CMK (cell line): ENCODE measurements at places on chromosomes 3 and 15.

DNA sequence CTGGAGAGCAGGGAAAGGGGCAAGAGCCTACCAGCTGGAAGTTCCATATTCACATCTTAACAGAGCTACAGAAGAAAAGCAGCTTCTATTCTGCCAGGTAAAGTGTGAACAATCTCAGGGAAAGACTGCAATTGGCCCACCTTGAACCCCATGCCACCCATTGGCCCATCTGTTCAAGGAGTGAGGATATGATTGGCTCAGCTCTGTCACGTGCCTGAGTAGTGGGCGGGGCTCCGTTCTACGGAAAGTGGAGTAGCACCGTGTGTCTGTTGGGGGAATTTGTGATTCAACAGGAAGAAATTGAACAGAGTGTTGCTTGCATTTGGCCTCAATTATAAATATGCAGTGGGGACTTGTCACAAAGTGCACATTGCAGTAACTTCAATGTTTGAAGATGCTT is 81.8 kb downstream of the MINAR1 start:
- DNase-seq: no peak

GRCh38 chr3:122102191-122102935 is 47.2 kb downstream of the CD86 start:
- no peak for DNase-seq

- DNase-seq: no peak
Measured at GRCh38 chr15:39216816-39217215, 364.1 kb upstream of the THBS1 start.

DNA sequence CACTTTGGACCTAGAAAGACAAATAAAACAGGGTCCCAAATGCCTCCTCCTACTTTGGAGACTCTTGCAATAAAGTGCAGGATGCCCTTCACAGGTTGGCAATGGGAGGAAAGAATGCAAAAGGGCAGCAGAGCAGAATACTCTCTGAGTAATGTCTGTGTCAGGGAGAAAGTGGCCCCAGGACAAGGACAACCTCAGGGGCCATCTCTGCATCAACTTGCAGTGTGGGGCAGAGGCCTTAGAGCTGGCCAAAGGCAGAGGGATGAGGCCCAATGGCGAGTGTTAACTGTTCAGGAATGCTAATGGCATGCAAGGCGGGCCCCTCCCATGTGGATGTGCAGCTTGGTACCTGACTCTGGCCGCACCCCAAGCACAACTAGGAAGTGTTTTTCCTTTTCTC is 8.4 kb downstream of the UPK1B start:
- DNase-seq: no peak

- DNase-seq: no peak
Measured at GRCh38 chr3:56904552-56905215, 102.9 kb upstream of the ARHGEF3 start.

DNA sequence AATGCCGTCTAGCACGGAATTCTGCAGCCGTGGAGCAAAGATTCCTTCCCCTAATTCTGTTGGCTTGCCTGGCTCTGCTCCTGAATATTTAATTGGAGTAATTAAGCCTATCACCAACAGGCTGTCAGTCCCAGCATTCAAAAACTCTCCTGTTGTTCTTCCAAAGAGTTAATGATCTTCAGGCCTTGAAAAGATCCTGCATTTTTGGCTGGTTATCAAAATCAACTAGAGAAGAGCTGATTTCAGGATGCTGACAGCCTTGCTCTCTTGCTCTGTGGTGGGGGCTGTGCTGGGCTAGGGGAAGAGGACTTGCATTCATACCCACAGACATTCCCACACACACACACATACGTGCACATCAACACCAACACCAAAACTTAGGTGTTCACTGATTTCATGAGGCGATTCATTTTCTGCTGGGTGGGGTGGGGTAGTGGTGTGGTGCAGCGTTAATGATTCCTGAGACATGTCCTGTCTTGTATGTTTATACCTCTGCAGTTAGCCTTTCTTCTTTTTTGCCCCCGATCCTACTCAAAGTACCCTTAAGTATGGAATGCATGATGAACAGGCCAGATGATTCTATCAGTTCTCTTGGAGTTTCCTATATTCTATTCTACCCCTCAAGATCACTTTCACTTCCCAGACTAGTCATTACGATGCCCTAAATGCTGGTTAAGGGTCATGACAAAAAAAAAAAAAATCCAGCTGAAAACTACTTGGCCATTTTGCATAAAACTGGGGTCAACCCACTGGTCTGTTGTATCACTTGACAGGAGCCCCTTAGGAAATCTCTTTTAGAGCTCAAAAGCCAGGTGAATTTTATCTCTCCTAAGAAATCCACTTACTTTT is 42.3 kb downstream of the CPN2 start:
- DNase-seq: no peak

DNA sequence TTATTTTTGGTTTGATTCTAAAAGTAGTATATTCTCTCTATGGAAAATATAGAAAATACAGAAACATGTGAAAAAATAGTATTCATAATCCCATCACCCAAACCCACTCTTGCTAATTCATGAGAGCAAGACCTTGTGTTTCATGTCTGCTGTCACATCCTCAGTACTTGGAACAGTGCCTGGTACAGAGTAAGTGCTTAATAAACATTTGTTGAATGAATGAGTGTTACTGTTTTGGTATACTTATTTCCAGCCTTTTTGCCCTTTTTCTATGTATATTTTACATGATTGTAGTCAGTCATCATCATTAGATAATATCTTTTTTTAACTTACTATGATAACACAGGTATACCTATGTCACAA is 59.3 kb downstream of the IL16 start:
- no peak for DNase-seq

GRCh38 chr3:194133661-194134230 is 2.2 kb upstream of the HES1 start:
- peak; percentile 15 for DNase-seq

DNA sequence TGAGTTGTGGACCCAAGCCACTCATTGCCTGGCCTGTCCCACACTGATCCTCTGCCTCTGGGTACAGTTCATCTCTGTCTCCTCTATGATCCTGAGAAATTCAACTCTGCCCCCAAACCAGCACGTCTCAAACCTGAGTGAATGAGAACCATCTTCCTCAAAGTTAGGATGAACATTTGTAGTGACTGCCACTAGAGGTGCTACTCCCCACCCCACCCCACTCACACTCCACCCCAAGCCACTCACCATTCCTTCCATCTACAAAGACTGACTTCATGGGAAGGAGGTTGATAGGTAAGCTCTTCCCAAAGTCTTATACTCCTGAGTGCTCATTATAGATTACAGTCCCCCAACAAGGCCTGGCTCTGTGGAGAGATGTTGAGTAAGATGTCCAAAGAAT is 43.8 kb downstream of the NEK10 start:
- no peak for DNase-seq

DNA sequence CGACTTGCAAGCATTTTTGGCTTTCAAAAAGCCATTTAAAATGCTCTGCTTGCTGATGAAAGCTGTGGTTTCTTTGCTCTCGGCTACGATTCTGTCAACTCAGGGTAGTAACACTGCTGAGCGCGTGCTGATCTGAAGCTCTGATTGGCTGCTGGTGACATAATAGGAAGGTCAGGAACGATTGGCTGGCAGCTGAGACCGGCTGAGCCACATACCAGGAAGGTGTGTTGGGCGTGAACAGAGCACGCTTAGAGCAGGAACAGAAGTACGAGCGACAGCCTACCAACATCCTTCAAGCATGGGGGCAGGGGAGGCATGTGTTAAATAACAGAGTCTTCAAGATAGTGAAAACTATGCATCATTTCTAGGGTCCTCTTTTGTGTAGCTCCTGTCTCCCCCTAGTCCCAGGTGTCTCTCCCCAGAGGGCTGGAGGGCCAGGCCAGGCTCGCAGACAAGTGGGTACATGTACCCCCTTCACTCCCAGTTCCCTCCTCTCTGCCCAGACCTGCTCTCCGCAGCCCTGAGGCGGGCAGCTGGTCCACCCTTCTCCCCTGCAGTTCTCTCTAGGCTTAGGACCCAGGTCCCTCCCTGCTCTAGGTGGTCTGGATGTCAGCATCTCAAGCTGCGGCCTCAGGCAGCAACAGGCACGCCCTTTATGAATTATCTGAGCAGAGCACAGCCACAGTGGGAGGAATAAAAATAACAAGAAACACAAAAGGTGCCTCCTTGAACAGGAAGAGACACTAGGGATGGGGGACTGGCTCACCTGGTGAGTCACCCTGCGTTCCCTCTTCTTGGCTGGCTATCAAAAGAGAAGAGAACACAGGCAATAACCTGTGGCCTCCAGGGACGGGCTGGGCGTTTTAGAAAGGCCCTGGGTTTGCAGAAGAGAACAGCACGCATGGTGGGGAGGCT is 76.0 kb downstream of the TAMM41 start:
- peak; percentile 37 for DNase-seq

GRCh38 chr3:110568246-110568645 is 503.4 kb upstream of the NECTIN3 start:
- no peak for DNase-seq

GRCh38 chr3:36428445-36428844 is 48.1 kb downstream of the STAC start:
- no peak for DNase-seq

DNA sequence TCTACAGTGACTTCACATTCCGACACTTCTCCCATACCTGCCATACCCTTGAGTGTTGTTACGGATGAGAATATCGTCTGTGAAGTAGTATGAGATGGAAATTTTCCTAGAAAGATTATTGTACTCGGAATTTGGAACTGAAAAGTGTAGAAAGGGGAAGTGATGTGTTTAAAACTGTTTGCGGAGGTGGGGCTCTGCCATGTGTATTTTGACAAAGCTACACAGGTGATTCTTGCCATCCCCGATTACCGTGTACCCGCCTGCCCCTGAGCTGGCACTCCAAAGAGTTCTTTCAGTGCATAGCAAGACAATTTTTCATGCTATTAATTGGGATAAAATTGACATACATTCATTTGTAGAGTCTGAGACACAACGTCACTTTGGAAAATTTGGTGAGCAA is 81.7 kb downstream of the OPA1 start:
- no peak for DNase-seq

- DNase-seq: no peak
Measured at GRCh38 chr3:114623420-114624046, 329.7 kb downstream of the TIGIT start.

GRCh38 chr3:178851564-178851963 is 220.0 kb downstream of the ZMAT3 start:
- DNase-seq: no peak

DNA sequence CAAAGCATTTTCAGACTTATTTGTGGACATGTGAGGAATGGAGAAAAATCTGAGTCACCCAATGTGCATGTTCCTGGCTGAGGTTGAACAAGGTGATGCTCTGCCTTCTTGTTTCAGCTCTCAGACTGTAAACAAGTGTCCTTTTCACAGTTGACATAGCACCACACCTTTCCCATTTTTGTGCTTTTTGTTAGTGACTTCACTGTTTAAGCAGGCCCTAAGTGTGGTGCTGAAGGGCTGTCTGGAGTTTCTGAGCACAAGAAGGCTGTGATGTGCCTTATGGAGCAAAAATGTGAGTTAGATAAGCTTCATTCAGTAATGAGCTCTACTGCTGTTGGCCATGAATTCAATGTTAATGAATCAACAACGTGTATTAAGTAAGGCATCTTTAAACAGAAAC is 20.4 kb downstream of the ABI3BP start:
- DNase-seq: no peak

DNA sequence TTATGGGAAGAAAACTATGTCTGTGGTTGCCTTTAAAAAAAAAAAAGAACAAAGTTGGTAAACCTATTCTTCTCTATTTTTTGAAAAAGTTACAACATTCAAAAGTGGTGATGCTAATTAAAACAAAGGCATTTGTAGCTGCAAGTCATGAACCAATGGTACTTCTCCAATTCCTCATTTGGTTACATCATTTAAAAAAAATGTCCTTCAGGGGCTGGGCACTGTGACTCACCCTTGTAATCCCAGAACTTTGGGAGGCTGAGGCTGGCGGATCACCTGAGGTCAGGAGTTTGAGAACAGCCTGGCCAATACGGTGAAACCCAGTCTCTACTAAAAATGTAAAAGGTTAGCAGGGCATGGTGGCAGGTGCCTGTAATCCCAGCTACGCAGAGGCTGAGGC is 574.6 kb downstream of the VGLL3 start:
- DNase-seq: no peak

DNA sequence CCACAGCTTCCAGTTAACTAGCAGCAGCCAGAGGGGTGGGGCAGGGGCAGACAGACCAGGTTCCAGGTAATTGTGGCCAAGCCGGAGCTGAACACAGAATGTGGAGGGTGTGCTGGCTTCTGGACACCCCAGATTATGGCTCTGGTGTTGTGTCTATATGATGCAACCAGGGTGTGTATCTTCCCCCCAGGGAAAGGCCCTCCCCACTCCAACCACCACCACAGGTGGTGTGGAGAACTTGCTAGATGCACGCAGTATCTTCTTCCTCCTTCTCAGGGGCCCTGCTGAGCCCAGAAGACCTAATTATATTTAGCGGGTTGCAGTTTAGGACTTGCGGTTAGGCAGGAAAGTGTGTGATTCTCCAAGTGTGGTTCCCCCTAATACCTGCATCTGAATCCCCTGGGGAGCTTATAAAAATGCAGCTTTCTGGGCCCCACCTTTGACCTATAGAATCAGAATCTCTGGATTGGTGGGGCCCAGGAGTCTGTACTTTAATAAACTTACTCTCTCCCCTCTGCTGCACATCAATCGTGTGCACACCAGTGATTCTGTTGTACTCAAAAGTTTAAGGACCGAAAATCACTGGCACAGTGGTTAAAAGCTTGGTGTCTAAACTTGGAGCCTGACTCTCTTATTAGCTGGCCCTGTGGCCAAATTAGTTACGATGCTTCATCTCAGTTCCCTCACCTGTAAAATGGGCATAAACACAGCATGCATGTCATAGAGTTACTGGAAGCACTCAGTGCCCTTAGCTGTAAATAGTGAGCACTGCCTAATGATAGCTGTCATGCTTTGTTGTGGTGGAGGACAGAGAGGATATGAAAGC is 379.1 kb upstream of the PROK2 start:
- peak; percentile 80 for DNase-seq

GRCh38 chr15:74252291-74252690 is 16.2 kb downstream of the CCDC33 start:
- no peak for DNase-seq

GRCh38 chr3:42712688-42713372 is 10.2 kb upstream of the HHATL start:
- DNase-seq: no peak

- DNase-seq: no peak
Measured at GRCh38 chr3:4008205-4008604, 209.0 kb downstream of the LRRN1 start.

GRCh38 chr3:73273341-73273740 is 211.9 kb downstream of the EBLN2 start:
- DNase-seq: no peak

- DNase-seq: no peak
Measured at GRCh38 chr3:107939691-107940442, 151.0 kb downstream of the CD47 start.

- DNase-seq: no peak
Measured at GRCh38 chr3:128914966-128915645, 35.7 kb downstream of the ACAD9 start.
